ENCODE measurements at places on chromosomes 12 and 14.

- DNase-seq: no peak
These were observed 9.2 kb downstream of the PRPH start for GRCh38 chr12:49304161-49304560.

- DNase-seq: no peak
These were observed 47.8 kb upstream of the MYF6 start for GRCh38 chr12:80659512-80660063.

DNA sequence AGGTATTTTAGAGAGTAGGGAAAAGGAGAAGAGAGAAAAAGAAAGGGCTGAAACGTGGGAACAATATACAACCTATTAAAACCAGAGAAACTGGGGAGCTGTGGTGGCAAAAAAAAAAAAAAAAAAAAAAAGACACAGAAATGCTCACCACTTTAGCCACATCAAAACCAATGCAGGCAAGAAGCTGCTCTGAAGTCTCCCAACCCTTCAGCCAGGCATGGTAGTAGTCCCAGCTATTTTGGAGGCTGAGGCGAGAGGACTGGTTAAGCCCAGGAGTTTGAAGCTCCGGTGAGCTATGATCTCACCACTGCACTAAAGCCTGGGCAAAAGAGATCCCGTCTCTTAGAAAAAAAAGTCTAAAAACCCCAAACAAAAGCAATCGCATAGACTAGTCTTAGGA is 33.2 kb downstream of the DENND5B start:
- DNase-seq: no peak

DNA sequence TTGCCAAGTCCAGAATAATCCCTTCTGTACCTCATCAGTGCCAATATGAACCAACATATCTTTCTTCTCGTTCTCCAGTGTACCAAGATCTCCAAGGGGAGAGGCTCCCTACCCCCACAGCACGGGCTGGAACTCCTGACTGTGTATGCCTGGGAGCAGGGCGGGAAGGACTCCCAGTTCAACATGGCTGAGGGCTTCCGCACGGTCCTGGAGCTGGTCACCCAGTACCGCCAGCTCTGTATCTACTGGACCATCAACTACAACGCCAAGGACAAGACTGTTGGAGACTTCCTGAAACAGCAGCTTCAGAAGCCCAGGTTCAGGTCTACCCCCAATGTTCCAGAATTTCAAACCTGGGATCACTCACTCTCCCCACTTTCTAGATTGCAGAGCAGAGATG is 10.5 kb upstream of the OAS2 start:
- no peak for DNase-seq

DNA sequence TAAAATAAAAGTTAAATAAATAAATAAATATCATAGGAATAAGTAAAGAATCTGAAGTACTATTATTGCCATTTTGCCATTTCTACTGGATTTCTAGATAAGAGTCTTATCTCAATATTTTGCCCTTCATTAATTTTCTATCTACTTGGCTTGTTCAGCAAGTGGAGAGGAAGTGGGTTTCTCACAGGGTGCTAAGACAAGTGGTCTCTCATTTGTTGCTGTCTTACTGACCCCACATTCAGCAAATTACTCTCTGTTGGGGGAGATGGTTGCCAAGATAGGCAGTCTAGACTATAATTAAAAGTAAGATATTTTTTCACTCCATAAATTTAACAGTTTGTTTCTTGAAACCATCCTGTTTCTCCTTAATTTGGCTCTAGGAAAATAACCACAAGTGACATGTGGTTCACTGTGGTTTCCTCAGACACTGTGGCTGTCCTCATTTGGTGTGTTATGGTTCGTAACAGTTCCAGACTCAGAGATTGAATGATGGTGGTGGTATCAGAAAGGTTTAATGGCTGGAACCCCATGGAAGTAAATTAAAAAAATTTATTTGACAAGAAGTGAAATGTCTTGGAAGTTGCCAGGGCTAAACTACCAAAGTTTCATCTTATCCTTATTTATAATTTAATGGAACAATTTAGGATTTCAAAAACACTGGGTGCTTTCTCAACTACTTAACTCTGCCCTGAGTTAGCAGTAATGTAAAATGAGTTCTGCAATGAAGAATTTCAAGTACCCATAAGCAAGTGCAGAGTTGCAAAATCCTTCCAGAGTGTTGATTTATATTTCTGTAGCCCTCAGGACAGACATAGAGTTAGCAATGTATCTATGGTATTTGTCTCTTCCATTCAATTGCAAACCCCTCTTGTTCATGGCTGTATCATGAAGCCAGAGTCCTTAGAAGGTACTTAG is 214.8 kb downstream of the MSRB3 start:
- no peak for DNase-seq
